H9 (cell line): ENCODE measurements at places on chromosomes 12 and 14. TPM values are rescaled to one million over a fixed set of nuclear protein-coding genes. Genes with fewer than 3 reads are reported as not detected.

GRCh38 chr14:73457924-73458182 is 493 bp downstream of the NUMB start:
- no peak for DNase-seq

DNA sequence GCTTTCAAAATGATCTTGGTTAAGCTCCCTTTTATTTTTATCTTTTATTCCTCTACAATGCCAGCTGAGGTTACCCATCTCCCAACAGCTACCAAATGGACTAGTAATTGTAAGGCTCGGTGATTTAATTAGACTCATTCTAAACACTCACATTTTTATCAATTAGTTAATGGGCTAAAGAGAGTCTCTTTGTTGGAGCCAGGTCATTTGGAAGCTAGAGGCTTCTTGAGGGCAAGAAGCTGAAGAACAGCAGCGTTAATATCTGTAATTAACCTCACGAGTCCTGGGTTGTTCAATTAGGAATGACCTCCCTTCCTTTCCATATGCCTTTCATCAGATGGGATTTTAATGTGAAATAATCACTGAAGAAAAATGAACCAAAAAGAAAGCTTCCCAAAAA is 56.9 kb downstream of the OTX2 start:
- DNase-seq: no peak

DNA sequence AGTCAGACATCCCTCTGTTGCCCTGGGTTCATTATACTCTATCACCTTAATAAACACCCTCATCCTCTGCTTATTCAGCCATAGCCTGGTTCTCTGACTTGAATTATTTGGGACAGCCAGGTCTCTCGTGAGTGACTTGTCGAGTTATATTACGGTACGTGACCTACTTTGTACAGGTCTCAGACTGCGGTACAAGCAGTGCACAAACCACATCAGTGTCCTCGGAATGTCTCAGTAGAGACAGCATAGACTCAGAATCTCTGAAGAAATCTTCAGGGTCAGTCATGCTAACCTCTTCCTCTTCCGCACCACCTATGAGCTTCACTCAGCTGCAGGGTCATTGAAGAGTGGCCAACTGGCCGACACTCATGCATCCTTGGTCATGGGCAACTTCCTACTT is 860.8 kb downstream of the BCL11B start:
- DNase-seq: no peak

Gene RGS6
- total RNA-seq: 2.8 and 3.0 TPM in 2 replicates

GRCh38 chr12:2183556-2184541 is 131.1 kb downstream of the CACNA1C start:
- DNase-seq: no peak

DNA sequence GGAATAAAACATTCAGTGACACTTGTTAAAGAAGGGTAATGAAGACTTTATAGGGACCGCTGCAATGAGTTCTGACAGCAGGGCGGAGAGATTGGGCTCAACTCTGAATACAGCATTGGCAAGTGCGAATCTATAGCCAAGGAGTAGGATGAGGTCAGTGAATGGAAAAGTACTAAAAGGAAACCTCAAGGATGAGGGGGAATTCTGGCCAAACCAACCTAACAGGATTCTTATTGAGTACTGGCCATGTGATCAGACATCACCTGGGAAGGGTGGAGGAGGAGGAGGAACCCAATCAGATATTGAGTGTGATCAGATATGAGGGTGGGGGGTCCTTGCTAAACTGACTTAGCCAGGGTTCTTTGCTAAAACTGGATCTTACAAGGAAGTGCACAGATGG is 31.0 kb downstream of the DRAM1 start:
- no peak for DNase-seq

GRCh38 chr12:13126494-13126893 is 23.0 kb upstream of the GSG1 start:
- DNase-seq: no peak

GRCh38 chr12:54229624-54230212 is 40.9 kb upstream of the SMUG1 start:
- no peak for DNase-seq

GRCh38 chr12:121065345-121065744 is 26.3 kb upstream of the OASL start:
- no peak for DNase-seq

GRCh38 chr14:86084097-86084496 is 554.2 kb downstream of the FLRT2 start:
- no peak for DNase-seq

DNA sequence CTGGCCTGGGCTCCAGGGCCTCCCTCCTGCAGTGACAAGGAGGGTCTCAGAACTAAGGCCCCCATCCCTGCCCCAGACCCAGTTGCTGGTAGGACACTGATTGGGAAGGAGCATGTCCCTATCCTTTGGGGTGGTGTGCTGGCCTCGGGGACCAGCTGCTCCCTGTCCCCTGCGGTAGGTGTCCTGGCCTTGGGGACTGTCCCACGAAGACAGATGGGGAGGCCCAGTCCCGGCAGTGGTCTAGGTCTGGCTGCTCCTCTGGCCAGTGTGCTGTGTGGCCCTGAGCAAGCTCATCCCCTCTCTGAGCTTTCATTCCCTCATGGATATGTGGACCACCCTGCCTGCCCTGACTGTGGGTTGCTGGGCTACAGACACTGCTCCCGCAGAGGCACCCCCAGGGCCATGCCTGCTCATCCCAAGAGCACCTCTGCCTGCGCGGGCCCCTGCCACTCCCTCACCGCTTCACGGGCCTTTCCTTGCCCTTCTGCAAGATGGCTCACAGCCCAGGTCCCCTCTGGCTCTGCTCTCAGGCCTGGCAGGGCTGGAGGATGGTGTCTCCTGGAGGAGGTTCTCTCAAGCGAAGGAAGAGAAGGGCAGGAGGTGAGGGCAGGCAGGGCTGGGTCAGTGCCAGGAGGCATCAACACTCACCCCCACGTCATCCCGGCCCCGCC is 12.5 kb downstream of the AHNAK2 start:
- DNase-seq: no peak

DNA sequence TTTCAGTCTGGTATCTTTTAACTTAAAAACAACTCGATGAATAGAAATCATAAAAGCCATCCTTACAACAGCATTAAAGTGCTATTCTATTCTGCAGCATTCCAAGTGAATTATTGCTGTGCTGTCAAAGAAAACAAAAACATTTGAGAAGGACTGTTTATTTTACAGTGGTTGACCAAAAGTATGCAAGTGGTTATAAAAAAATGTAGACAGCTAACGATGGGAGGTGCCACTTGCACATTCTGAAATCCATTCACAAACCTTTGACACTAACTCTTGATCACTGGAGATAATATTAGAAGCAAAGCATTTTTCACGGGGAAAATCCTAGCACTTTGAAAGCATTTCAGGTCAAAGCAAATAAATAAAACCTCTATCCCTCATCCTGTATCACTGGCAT is 55.6 kb downstream of the HMGA2 start:
- DNase-seq: no peak

Gene KLRC4
- not detected in 2 replicates for total RNA-seq

DNA sequence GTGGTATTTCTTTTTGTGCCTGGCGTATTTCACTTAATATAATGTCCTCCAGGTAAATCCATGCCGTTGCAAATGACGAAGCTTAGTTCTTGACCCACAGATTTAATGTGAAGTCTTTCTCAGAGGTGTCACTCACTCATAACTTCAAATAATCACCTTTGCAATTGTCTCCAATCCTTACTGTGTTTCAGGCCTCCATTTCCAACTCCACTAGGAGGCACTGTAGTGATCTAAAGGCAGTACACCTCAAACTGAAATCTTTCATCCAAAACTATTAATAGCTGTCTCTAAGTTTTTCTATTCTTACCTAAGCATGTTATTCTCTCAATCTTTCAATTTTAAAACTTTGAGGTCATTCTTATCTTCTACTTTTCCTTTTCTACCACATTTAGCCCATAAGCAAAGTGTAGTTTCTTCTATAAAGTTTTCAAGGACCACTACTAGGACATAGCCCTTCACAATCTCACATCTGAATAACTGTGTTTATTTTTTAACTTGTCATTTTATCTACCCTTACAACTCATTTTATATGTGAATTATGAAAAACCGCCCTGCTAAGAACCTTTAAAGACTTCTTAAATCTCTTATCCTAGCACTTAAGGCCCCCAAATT is 25.5 kb upstream of the FBXO34 start:
- no peak for DNase-seq

Gene SPRYD4
- total RNA-seq: 4.2 and 4.9 TPM in 2 replicates

- peak; percentile 5 for DNase-seq
Observed at GRCh38 chr12:236445-236844, 22.5 kb upstream of the SLC6A12 start.

Gene ITGA7
- 114 and 119 TPM in 2 replicates for total RNA-seq

Gene MGST1
- total RNA-seq: 234 and 235 TPM in 2 replicates

DNA sequence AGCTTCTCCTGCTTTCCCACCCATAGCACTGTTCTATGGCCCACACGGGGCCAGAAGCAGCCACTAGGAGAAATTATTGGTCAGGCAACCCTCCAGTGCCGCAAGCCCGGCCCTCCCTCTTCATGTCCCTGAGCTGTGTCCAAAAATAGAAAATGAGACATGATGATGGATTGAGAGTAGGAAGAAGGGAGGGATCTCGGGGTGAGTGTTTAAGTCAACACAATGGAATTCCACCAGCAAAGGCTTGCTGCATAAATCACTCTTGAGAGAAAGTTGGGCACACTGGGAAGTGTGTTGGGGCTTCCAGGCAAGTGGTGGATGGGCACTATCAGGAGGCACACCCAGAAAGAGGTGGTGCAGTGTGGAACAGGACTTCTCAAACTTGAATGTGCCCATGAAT is 94.2 kb downstream of the LLPH start:
- no peak for DNase-seq
